ENCODE measurements at places on chromosomes 13 and 19. TPM values are rescaled to one million over a fixed set of nuclear protein-coding genes. Genes with fewer than 3 reads are reported as not detected.

DNA sequence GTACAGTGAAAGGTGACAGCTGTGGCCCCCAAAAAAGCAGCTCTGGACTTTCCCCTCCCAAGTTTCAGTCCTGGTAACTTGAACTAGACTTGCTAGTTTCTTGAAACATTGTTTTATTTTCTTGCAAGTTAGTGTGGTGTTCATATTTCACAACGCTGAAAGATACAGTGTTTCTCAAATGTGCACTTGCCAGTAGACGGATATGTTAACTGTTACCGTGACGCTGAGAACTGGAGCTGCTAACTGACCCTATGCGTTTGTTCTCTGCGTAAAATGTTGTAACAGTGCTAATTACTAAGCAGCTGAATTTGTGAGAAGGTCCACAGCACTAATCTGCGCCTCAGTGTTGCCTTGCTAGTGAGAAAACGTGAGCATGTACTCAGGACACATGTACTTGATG, 79.6 kb downstream of the GGACT start:
- no peak for DNase-seq

DNA sequence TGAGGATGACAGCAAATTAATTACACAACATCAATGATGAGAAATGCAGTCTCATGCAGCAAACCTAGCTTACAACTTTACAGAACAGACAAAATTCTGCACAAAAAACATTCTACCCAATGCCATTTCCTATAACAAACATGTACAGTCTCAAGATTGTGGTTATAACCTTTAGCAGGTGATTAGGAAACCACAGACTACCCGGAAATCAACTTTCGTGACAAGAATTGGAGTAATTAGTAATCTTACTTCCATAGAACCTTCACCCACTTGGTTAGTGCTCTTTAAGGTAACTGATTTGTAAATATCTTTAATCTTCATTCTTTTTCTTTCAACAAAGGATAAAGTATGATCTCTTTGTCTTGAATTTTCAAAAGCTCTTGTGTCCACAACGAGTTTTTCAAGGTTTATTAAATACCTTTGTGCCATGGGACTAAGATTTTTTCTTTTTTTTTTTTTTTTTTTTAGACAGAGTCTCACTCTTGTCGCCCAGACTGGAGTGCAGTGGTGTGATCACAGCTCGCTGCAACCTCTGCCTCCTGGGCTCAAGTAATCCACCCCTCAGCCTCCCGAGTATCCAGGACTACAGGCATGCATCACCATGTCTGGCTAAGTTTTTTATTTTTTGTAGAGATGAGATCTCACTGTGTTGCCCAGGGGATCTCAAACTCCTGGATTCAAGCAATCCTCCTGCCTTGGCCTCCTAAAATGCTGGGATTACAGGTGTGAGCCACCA, 78.8 kb downstream of the MAP4K1 start:
- DNase-seq = no peak

Gene CEBPA
- 7.5 TPM for total RNA-seq

DNA sequence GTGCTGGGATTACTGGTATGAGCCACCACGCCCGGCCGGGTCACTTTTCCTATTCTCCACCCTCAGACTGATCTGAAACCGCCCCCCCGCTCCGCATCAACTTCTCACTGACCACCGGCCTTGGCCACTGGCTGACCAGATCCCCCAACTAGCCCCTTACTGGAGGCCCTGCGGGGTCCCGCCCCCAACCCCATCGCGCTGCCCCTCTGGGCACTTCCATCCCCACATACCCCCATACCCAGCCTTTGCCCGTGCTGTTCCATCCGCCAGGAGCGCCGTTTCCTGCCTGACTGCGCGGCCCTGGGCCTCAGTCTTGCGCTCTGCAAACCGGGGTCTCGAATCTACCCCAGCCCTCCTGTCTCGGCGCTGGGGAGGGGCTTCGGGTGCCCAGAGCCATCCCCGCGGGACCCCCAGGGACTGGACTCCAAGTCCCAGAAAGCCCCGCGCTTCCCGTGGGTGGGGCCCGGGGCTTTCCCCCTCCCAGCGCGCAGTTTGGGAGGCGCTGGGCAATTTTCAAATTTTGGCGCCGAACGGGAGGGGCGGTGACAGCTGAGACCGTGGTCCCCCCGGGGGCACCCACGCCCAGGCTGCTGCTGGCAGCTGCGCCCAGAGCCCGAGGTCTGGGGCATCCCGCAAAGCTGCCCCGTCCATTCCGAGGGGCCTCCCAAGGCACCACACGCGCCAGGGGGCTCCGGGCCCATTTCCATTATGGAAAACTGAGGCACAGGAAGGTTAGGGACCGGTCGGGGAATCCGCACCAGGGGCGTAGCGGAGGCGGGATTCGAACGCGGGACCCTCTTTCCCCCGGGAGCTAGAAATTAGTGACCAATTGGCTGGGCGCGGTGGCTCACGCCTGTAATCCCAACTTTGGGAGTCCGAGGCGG, 5.2 kb upstream of the LMNB2 start:
- peak; percentile 77 for DNase-seq

Gene FCAR
- not detected for total RNA-seq

- DNase-seq = no peak
Measured at GRCh38 chr13:87355451-87355850, 315.7 kb upstream of the SLITRK5 start.

DNA sequence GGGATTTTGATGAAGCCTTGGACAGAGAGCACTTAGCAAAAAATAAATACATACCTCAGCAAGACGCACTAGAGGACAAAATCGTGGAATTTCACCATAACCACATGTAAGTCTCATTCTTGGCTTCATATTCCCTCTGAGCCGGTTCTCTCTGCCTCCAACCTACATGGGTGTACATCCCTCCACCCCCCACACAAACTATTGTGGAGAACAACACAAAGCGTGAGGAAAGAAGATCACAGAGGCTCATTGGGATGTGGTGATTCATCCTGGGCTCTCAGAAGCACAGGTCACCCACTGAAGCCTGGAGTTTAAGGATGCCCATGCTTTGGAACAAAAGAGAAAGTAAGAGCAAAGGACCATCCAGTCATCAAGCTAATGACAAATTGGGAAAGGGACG, 192.2 kb downstream of the STK24 start:
- no peak for DNase-seq

Gene RAB3A
- not detected for total RNA-seq

DNA sequence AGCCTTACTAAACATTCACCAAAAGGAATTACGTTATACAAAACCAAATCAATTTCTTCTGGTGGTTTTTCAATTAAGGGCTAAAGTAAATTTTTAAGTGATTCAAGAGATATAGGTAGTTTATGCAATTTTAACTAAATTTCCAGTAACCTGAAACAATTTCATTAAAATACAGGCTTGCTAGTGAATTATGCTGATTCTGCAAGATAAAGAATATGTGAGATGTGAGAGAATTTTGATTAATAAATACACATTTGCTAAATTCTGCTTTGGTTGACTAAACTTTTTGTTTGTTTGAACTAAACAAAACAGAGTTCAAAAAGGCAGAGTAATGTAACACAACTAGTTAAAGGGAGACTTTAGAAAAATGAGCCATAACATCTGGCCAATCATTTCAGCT, 27.1 kb downstream of the FGF14 start:
- no peak for DNase-seq

- no peak for DNase-seq
Measured at GRCh38 chr19:41821003-41821735, 23.3 kb downstream of the LYPD4 start.

DNA sequence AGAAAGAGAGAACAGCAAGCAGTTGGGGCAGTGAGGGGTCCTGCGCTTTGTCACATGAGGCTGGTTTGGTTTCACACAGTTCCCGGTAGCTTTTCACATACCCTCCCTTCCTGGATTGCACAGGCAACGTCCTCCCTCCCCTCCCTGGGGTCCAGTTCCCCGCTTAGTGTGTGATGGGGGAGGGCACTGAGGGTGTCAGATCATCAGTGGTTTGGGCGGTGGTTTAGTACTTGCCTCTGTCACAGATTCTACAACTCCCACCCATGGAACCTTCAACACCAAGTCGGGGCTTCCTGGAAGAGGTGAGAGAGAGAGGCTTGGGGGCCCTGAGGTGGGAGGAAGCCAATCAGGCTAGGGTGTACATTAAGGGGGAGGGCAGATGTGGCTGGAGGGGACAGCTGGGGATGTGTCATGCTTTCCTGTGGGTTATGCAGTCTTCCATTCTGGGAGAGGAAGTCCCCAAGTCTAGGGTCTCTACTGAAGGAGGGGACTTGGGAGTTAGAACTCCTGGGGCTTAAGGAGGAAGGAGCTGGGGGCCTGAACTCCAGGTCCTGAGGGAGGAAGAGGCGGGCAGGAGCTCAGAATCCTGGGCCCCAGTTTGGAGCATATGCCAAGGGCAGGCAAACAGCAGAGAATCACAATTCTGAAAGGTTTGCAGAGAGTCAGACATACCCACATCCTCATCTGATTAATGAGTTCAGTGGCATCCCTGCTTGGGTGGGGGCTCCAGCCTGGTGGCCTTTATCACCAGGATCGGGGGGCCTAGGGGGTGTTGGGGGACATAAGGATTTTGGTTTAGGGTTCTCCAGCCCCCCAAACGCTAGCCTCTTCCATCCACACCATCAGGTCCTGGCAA, at the start of gene NKG7:
Gene NKG7 (minus strand): TSS at position 6 of the 856 bp plus-strand sequence. CDS start 119 bp downstream, outside the sequence.
- no peak for DNase-seq

DNA sequence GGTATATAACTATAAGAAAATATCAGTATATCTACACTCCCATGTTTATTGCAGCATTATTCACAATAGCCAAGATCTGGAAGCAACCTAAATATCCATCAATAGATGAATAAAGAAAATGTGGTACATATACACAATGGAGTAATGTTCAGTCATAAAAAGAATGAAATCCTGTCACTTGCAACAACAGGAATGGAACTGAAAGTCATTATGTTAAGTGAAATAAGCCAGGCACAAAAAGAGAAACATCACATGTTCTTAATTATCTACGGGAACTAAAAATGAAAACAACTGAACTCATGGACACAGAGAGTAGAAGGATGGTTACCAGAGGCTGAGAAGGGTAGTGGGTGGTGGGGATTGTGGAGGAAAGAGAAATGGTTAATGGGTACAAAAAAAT, 665.2 kb downstream of the TBC1D4 start:
- no peak for DNase-seq

DNA sequence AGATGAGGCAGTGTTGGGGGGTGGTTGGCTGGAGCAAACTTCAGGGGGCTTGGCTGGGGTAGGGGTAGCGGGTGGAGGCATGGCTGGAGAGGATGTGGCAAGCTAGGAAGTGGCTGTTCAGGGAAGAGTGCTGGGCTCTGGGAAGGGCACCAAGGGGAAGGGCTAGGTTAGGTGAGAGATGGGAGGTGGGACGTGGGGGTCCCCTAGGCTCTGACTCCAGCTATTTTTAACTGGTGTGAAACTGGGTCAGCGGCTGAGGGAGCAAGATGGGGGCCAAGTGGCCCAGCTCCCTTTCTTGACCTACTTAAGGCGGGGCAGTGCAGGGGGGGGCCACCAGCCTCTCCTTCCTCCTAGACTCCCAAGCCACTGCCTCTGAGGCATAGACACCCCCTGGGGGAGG, 7.3 kb downstream of the KCNC3 start:
- DNase-seq = no peak

GRCh38 chr19:50233308-50233910, 30.0 kb downstream of the MYH14 start:
- DNase-seq = no peak

DNA sequence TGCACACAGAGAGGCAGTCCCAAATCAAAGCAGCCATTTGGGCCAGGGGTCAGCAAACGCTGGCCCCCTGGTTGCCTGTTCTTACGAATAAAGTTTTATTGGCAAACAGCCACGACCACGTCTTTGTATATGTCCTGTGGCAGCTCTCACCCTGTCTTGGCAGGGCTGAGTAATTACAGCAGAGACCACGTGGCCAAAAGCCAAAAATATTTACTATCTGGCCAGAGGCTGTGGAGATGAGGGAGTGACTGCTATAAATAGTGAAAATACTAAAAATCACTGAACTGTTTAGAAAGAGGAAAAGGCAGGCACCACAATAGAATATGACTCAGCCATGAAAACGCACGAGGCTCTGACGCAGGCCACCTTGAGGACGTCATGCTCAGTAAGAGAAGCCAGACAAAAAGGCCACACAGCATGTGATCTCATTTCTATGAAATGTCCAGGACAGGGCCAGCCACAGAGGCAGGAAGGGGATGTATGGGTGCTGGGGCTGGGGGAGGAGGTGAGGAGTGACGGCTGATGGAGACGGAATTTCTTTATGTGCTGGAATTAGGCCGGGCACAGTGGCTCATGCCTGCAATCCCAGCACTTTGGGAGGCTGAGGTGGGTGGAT, 29.4 kb downstream of the SMIM24 start:
- DNase-seq = peak; percentile 91

DNA sequence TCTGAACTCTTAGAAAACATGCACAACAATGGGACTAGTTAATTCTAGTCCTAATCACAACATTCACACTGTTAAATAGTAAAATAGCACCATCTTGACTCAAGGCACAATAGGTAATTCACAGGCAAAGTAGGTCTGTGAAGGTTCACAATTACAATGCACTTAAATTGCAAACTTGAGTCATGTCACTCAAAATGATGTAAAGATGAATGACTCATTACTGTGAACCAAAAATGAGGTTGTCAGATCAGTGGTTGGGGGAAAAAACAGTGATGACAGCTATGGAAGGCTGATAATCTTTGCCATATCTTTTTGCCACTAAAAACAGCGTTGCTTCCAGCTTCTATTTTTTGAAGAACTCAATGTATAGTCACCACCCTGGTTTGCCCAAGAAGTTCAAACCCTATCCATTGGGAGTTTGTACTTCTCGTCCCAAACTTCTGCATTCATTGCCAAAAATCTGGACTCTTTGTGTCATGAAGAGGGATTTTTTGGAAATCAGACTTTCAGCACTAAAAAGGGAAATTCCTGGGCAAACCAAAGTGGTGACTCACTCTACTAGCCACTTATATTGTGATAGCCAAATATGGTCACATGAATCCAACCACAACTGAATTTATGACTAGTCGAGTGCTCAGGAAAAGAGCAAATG, 200.9 kb upstream of the TMTC4 start:
- no peak for DNase-seq

Gene MRI1
- 38.0 TPM for total RNA-seq

DNA sequence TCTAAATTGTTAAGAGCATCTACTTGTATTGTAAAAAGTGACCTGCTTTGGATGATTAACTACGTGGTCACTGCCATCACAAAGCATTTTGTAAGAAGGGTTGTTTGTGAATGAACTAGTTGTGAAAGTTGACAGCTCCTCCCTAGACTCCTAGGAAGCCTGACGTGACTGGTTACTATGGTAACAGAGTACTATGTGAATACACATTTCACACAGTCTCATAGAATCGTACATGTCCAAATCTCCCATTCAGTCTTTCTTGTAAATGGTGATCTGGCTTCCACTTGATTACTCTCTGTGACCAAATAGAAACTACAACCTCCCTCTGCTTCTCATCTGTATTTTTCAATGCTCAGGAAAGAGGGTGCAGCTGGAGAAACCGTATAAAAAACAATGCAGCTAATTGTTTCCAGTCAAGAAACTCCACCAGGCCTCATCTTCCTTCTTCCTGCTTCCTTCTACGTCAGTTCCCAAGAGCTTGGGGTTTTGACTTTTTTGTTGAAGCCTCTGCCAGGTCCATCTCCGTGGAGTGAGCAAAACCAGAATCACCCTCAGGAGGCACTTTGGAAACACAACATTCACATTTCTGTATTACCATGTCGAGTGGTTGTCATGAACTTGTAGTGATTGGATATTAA, 83.4 kb downstream of the GPC6 start:
- peak; percentile 22 for DNase-seq

Gene GDF15
- not detected for total RNA-seq
